B cell (primary cell): ENCODE measurements at places on chromosomes 5 and 9. TPM values are rescaled to one million over a fixed set of nuclear protein-coding genes. Genes with fewer than 3 reads are reported as not detected.

DNA sequence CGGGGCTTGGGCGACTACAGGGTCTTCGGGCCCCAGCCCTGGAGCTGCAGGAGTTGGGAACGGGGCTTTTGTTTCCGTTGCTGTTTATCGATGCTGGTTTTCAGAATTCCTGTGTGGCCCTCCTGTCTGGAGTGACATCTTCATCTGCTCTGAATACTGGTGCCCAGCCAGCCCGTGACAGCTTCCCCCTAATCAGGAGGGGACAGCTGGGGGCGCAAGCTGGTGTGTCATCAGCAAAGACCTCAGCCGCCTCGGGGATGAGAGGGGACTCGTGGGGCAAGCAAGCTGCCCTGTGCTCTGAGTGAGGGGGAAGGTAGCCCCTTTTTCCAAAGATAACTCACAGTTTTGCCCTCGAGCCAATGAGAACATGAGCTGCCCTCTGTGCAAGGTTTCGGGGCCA lies 110.7 kb downstream of the RXRA start:
- H3K27ac ChIP-seq = no peak overlapping the region
- no peak overlapping the region for H3K4me3 ChIP-seq
- DNase-seq = no peak

DNA sequence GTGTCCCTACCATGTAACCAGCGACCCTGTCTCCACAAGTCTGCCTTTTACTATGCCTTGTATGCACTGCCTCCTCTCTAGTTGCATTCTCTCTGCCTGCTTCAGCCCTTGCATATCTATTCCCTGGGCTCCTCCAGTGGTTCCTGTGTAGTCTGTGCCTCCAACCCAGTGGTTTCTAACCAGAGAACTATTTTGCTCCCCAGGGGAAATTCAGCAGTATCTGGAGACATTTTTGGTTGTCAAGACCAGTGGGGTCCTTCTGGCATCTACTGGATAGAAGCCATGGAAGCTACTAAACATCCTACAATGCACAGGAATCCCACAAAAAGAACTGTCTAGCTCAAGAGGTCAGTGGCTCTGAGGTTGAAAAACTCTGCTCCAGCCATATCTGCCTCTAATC lies 224.1 kb upstream of the RASEF start:
- no peak overlapping the region for H3K27ac ChIP-seq
- H3K4me3 ChIP-seq = no peak overlapping the region
- H3K4me1 ChIP-seq = no peaks in the 10 kb centered on the region
- no peaks in the 10 kb centered on the region for H3K27me3 ChIP-seq

DNA sequence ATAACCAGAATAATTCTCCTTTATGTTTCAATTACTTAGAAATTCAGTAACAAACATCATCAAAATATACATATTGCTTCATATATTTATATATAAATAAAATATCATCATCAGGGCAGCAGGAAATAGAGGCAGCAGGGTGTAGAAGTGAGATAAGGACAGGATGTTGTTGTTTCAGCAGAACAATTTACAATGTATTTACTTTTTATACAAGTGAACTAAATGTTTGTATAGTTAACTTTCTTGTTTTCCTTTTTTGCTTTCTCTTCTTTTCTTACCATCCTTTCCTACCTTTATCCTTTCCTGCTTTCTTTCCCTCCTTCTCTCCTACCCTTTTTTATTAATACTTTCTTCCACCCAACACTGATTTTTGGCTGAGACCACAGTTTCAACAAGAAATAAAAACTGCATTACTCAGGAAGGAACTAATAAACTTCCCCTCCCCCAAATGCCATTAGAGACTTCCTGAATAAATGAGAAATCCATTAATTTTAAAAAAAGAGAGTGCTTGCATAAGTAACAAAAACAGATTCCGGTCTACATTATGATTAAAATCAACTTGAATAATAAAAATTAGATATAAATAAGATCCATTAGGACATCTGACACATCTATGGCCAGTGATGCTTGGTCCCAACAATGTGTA lies 159.8 kb upstream of the ACOT12 start:
- no peak overlapping the region for H3K4me3 ChIP-seq
- H3K4me1 ChIP-seq = peaks cover 3% of the 10 kb centered on the region
- no peaks in the 10 kb centered on the region for H3K36me3 ChIP-seq
- no peak for DNase-seq

GRCh38 chr5:61100437-61100836 lies 61.8 kb downstream of the SMIM15 start:
- no peaks in the 10 kb centered on the region for H3K4me1 ChIP-seq
- H3K4me3 ChIP-seq = no peak overlapping the region
- no peaks in the 10 kb centered on the region for H3K27me3 ChIP-seq
- no peak for DNase-seq
- peaks cover 1% of the 10 kb centered on the region for H3K36me3 ChIP-seq
- no peak overlapping the region for H3K27ac ChIP-seq

GRCh38 chr9:107782789-107783188 lies 293.2 kb upstream of the KLF4 start:
- DNase-seq = no peak
- no peaks in the 10 kb centered on the region for H3K36me3 ChIP-seq
- no peak overlapping the region for H3K27ac ChIP-seq
- no peaks in the 10 kb centered on the region for H3K27me3 ChIP-seq
- no peak overlapping the region for H3K4me3 ChIP-seq

- no peaks in the 10 kb centered on the region for H3K4me1 ChIP-seq
- no peak for DNase-seq
- H3K36me3 ChIP-seq = no peaks in the 10 kb centered on the region
- H3K4me3 ChIP-seq = no peak overlapping the region
- H3K27ac ChIP-seq = no peak overlapping the region
These were observed 100.0 kb downstream of the PSD2 start for GRCh38 chr5:139895647-139896046.

GRCh38 chr9:97904725-97905124 lies 17.6 kb downstream of the TRMO start:
- no peak overlapping the region for H3K27ac ChIP-seq
- H3K4me3 ChIP-seq = no peak overlapping the region
- H3K27me3 ChIP-seq = no peaks in the 10 kb centered on the region
- H3K36me3 ChIP-seq = no peaks in the 10 kb centered on the region

DNA sequence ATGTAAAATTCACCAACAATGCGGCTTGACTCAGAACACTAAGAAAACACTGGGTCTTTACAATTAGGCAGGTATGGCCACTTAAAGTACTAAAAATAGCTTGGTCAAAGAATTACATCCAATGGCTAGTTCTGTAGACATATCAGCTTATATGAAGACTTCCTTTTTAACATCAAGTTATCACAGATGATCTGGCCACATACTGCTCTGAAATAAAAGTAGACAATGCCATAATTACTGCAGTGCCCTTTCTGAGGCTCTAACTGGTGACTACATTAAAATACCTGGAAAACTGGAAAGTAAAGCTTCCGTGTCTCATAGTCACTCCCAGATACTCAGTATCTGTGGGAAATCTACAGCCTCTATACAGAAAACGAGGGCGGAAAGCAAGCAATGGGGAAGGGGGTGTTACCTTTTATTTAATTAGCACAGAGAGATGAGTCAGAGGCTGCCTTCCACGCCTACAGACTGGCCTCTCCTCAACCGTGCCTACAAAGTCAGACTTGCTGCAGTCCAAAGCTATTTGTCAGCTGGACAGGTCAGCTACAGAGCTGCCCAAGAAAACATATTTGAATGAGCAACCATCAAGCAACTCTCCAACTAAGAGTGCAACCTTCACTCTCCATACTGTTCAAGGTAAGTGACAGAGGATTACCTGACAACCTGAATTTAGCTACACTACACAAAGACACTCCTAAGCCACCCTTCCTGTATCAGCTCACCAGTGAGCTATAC lies 8.7 kb downstream of the SERINC5 start:
- no peak overlapping the region for H3K27ac ChIP-seq
- no peaks in the 10 kb centered on the region for H3K36me3 ChIP-seq
- no peak for DNase-seq
- H3K4me1 ChIP-seq = peaks cover 13% of the 10 kb centered on the region
- no peak overlapping the region for H3K4me3 ChIP-seq

DNA sequence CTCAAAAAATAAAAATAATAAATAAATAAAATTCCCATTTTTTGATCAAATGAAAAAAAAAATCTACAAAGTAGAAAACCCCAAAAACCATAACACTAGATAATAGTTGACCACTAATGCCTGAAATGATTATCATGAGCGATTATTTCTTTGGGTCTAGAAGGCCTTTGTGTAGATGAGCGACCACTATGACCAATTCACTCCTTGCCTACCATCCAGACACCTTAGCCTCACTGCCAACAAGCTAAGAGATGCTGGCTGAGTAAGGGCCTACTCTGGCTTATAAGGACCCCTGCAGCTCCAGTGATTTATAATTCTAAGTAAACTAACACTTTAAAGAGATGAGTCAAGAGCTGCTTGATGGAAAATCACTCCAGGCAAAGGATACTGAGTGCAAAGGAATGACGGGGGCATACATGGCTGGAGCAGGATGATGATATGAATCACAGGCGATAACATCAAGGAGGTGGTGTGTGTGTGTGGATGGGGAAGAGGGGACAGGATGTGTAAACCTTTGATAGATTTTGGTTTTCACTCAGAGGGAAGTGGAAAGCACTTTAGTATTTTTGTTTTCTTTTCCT lies 4.8 kb upstream of the F2RL1 start:
- H3K27me3 ChIP-seq = no peaks in the 10 kb centered on the region
- peaks cover 7% of the 10 kb centered on the region for H3K4me1 ChIP-seq
- no peak for DNase-seq
- H3K4me3 ChIP-seq = no peak overlapping the region
- no peak overlapping the region for H3K27ac ChIP-seq

GRCh38 chr9:91771027-91771426 lies 179.0 kb downstream of the ROR2 start:
- no peak overlapping the region for H3K27ac ChIP-seq
- H3K4me1 ChIP-seq = no peaks in the 10 kb centered on the region
- H3K27me3 ChIP-seq = no peaks in the 10 kb centered on the region
- H3K36me3 ChIP-seq = no peaks in the 10 kb centered on the region

GRCh38 chr5:143715616-143716015 lies 96.3 kb upstream of the HMHB1 start:
- H3K27ac ChIP-seq = no peak overlapping the region
- no peaks in the 10 kb centered on the region for H3K27me3 ChIP-seq
- peaks cover 7% of the 10 kb centered on the region for H3K4me1 ChIP-seq
- no peak overlapping the region for H3K4me3 ChIP-seq
- no peaks in the 10 kb centered on the region for H3K36me3 ChIP-seq

DNA sequence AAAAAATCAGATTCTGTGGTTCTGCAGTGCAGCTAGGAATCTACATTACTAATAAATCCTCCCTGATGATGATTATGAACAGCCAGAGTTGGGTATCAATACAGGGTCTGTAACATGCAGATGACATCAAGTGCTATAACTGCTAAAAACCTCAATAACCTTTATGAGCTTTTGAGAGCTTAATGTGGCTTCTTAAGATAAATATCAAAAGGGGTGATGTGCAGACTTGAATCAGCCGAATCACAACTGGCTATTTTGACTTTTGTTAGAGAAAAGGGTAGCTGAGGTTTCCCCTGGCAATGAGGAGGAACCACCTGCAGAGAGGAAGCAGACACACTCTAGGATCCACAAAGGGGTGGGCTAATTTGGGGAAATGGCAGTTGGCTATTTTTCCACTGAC lies 30.2 kb downstream of the CAPSL start:
- no peak for DNase-seq
- no peak overlapping the region for H3K4me3 ChIP-seq
- H3K27me3 ChIP-seq = no peaks in the 10 kb centered on the region

DNA sequence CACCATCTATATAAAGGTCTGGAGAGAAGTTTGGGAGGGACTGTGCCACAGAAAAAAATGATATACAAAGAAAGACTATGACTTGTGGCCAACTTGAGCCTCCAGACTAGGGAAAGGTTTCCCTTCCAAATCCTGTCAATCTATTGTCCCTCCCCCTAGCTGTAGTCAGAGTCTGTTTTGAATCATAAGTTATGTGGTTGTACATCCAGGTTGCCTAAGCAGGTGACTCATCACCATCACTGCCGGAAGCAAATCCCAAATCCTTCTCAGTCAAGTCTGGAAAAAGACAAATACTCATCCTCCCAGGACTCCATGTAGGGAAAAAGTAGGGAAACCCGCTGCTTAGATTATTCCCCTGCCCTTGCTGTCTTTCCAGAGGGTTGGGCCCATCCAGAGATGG lies 235.7 kb downstream of the CDK5RAP2 start:
- DNase-seq = no peak
- H3K4me3 ChIP-seq = no peak overlapping the region
- H3K27me3 ChIP-seq = no peaks in the 10 kb centered on the region
- H3K4me1 ChIP-seq = no peaks in the 10 kb centered on the region

- H3K27ac ChIP-seq = no peak overlapping the region
- no peaks in the 10 kb centered on the region for H3K4me1 ChIP-seq
- H3K4me3 ChIP-seq = no peak overlapping the region
- DNase-seq = no peak
- no peaks in the 10 kb centered on the region for H3K27me3 ChIP-seq
- no peaks in the 10 kb centered on the region for H3K36me3 ChIP-seq
These were observed 18.5 kb downstream of the KIAA1958 start for GRCh38 chr9:112505086-112505485.

GRCh38 chr9:113886026-113886369 lies 9.9 kb downstream of the ZNF618 start:
- H3K27ac ChIP-seq = no peak overlapping the region
- no peaks in the 10 kb centered on the region for H3K27me3 ChIP-seq
- no peaks in the 10 kb centered on the region for H3K36me3 ChIP-seq
- DNase-seq = no peak
- H3K4me3 ChIP-seq = peak overlapping the region; percentile 38

The TLR4 gene
- 3.7 and 4.5 TPM in 2 replicates for total RNA-seq

The RNF183 gene
- 0.39 TPM in 1 of 2 replicates, not detected in the other for total RNA-seq

The KCTD16 gene
- 0.17 TPM in 1 of 2 replicates, not detected in the other for total RNA-seq

The RAPGEF1 gene
- total RNA-seq = 439 and 447 TPM in 2 replicates

The ECM2 gene
- total RNA-seq = not detected in 2 replicates

The YIPF5 gene
- total RNA-seq = 24.0 and 24.3 TPM in 2 replicates

The GPSM1 gene
- total RNA-seq = 6.3 and 6.8 TPM in 2 replicates

The PRSS3 gene
- total RNA-seq = not detected in 2 replicates

The PPP6C gene
- total RNA-seq = 36.1 and 38.6 TPM in 2 replicates

The HMCN2 gene
- 0.05 TPM in 1 of 2 replicates, not detected in the other for total RNA-seq

The SLC1A1 gene
- 0.15 and 0.54 TPM in 2 replicates for total RNA-seq
